ENCODE measurements at places on chromosomes 1 and 21. TPM values are rescaled to one million over a fixed set of nuclear protein-coding genes. Genes with fewer than 3 reads are reported as not detected.

ADAM30 gene
- not detected for total RNA-seq

TRIM67 gene
- not detected for total RNA-seq

EPHA8 gene
- not detected for total RNA-seq

MNDA gene
- not detected for total RNA-seq

FMOD gene
- total RNA-seq, result 0.76 TPM

KCNJ10 gene
- not detected for total RNA-seq

LCE1A gene
- total RNA-seq, result not detected

ERG gene
- total RNA-seq, result 44.8 TPM

OR2L2 gene
- total RNA-seq, result not detected

TAS1R2 gene
- not detected for total RNA-seq

NOS1AP gene
- 1.1 TPM for total RNA-seq

HSPG2 gene
- 1,288 TPM for total RNA-seq

PTPN22 gene
- 5.2 TPM for total RNA-seq

LCE6A gene
- total RNA-seq, result not detected

MYOCOS gene
- not detected for total RNA-seq

CASQ2 gene
- not detected for total RNA-seq

C21orf58 gene
- 6.4 TPM for total RNA-seq

VCAM1 gene
- total RNA-seq, result 14.3 TPM

OR2L5 gene
- not detected for total RNA-seq

FUBP1 gene
- 158 TPM for total RNA-seq

IL22RA1 gene
- not detected for total RNA-seq

CFAP141 gene
- not detected for total RNA-seq
